ENCODE measurements at places on chromosomes 7 and 10.

- no peak for DNase-seq
These were observed 313.3 kb upstream of the AKR1E2 start for GRCh38 chr10:4512671-4513240.

DNA sequence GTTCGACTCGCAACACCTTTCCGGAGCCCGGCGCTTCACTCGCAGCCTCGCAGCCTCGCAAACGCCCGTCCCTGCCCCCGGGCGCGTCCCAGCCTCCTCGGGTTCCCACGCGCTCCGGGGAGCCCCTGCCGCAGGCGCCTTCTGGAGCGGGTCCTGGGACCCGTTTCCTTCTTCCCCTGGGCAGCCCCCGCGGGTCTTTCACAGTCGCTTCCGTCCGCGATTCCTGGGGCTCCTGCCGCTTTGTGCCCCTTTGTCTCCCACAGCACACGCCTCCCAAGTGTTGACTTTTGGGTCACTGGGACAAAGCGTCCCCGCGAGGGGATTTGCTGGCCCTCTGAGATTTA, 140.7 kb downstream of the DYNC2I1 start:
- DNase-seq = peak; percentile 23

DNA sequence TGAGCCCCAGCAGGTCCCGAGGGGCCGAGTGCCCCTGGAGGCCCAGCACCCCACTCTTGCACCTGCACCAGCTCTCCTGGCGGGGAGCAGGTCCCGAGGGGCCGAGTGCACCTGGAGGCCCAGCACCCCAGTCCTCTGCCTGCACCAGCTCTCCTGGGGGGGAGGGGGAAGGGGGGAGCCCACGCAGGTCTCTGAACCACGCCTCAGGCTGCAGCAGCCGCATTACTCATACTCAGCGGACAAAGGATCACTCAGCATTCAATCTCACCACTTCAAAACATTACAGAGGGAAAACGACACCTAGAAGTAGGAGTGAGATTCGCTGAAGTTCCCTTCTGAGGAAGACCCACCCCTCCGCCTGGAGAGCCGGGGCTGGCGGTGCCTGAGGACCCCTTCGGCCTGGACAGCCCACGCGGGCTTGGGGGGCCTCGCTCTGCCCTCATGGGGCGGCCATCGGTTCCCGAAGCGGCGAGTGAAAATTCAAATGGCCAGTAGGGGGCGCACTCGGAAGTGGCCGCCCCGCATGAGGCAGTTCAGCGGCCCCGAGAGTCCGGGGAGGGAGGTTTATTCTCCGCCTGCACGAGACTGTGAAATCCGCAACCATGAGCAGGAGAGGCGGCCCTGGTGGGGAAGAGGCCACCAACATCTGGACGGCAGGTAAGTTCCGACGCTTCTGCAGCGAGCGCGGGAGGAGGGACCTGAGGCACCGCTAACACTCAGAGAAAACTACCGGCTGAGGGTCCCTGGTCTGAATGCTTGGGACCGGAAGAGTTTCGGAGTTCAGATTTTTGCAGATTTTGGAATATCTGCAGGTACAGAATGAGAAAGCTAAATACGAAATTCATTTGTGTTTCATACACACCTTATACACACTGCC, 1.1 kb upstream of the GPER1 start:
- DNase-seq = peak; percentile 53

GRCh38 chr10:43981232-43981631, 332.6 kb upstream of the ZNF32 start:
- no peak for DNase-seq

GRCh38 chr7:50226669-50227068, 77.8 kb upstream of the IKZF1 start:
- DNase-seq = no peak

- DNase-seq = no peak
These were observed 57.3 kb upstream of the CCDC71L start for GRCh38 chr7:106717955-106718871.

- DNase-seq = no peak
These were observed 53.8 kb downstream of the TCAF1 start for GRCh38 chr7:143848192-143848591.

DNA sequence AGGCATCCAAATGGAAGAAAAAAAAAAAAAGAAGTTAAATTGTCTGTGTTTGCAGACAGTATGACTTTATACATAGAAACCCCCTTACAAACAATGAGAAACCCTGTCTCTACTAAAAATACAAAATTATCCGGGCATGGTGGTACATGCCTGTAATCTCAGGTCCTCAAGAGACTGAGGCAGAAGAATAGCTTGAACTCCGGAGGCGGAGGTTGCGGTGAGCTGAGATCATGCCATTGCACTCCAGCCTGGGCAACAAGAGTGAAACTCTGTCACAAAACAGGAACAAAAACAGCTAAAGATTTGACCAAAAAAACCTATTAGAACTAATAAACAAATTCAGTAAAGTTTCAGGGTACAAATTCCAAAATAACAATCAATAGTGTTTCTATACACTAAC, 385.8 kb upstream of the GRM3 start:
- DNase-seq = no peak

DNA sequence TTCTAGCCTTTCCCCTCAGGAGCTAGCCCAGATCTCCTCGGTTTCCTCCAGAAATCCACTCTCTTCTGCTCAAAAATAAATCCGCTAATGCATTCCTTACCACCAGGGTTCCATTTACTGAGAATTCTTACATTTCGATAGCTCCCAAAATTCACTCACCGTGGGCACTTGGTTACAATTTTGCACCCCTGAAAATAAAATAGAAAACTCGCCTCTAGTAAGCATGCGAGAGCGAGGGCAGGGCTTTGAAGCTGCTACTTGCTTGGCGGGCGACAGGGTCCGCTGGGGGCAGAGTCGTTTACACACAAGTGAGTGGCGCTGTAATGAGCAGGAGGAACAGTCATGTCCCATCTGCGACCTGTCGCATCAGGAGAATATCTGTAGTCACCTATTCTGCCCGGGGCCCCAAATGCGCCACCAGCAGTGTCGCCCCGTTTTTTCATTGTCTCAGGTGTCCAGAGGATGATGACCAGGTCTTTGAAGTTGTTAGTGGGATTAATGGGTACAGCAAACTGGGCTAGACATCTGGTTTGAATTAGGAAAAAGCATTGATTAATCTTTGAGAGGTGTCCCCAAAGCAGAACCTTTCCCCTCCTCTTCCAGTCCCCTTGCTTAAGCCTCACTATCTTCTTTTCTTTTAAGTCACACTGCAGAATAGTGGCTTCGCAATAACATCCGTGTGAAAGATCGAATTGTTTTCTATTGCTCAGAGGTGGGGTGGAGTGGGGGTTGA, 1.2 kb upstream of the MEOX2 start:
- no peak for DNase-seq

GRCh38 chr10:102384606-102385429, 10.7 kb upstream of the NFKB2 start:
- DNase-seq = no peak

DNA sequence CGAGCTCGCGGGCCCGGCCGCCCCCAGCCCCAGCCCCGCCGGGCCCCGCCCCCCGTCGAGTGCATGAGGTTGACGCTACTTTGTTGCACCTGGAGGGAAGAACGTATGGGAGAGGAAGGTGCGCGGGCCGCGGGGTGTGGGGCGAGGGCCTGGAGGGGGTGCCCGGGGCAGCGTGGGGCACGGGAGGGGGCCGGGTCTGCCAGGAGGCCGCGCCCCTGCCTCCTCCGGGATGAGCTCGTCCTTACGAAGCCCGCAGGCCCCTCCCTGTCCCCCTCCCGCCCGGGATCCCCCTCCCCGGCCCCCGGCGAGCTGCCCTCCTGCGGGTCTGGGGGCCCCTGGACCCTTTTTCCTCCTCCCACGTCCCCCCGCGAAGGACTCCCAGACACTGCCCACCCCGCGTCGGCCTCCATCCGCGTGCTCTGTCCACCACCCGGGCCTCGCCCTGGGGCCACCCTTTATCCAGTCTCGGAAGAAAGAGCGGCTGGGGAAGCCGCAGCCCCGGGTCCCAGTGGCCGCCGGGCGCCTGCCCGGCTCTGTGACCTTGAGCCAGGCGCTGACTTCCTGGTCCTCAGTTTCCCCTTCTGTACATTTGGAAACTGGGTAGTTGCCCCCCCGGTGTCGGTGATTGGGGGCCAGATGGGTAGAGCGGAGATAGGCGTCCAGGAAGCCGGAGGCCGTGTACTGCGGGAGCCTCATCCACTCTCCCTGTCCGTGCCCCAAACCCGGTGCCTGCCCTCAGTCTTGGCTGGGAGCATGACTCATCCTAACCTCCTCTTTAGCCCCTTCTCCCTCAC, 521 bp downstream of the LIMK1 start:
- DNase-seq = no peak

DNA sequence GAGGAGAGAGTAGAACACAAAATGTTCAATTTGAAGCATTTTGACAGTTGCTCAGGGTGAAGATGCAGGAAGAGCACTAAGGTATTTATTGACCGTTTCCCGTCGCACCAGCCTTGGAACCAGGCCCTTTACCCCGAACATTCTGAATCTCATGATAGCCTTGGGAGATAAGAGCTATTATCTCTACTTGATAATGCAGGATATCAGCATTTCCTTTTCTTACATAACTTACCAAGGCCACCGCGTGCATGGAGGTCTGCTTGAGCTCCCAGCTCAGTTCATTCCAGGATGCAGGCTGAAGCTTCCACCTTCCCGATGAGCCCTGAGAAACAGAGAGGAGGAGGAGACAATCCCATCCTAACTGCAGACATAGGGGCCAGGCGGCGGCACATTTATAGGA, 324.2 kb upstream of the COBL start:
- DNase-seq = no peak

- no peak for DNase-seq
These were observed 279.2 kb downstream of the THSD7A start for GRCh38 chr7:11552676-11553296.

DNA sequence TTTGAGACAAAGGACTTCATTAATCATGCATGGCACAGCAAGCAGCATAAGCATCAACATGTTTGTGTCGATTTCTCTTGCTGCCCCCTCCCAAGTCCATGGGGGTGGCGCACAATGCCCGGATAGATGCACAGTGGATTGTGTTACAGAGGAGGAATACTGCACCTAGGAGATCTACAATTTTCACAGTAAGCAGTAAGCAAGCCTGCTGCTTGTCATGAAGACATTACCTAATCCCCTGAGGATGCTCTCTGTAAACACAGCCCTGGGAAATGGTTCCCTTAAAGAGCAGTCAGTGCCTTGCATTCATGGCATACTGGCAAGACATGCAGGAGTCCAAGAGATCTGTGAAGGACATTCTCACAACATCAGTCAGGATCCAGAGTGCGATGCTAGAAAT, 137.7 kb downstream of the ETV1 start:
- DNase-seq = no peak

DNA sequence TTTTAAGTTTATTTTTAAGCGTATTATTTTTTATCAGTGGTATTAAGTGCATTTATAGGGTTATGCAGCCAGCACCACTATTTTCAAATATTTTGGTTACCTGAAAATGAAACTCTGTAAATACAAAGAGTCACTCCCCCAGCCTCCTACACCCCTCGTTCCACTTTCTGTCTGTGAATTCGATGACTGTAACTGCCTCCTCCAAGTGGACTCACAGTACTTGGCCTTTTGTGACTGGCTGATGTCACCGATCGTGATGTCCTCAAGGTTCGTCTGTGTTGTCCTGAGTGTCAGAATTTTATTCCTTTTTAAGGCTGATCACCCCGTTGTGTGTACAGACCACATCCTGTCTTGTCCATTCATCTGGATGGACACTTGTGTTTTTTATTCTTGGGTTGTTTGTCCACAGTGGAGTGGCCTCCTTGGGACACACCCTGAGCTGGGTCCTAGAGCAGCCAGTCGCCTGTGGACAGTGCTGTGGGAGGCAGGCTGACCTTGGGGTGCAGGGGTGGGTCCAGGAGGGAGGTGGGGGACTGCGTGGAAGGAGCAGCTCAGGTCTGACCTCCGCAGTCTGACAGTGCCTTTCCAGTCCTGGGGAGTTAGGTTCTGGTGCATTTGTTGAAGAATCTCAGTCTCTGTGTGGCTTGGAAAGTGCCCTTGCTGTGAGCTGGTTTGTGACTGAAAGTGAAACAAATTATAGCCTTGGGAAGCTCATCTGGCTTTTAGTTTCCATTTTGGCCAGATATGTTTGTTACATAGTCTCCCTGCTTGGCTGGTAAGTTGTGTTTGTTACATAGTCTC, 6.9 kb downstream of the MTG1 start:
- no peak for DNase-seq

- DNase-seq = no peak
These were observed 9.7 kb upstream of the ADAMTS14 start for GRCh38 chr10:70662362-70663220.
